Fibroblast of the aortic adventitia (primary cell): ENCODE measurements at places on chromosomes 6 and 20.

DNA sequence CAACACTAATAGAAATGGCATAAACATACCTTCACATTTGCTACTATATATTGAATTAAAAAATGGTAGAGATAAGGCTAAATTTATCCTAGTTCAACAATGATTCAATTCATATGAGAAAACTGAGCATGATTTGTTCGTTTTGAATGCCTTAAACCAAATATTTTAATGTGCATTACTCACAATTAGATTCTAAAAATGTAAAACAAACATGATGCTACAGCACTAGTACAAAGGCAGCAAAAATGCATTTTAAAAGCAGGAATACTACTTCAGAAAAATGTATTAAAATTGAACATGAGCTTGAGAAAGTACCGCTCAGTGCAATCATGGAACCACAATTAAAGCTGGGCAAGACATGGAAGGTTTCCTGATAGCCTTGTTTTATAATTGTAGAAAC is 195.3 kb downstream of the KCNQ5 start:
- no peak for DNase-seq

DNA sequence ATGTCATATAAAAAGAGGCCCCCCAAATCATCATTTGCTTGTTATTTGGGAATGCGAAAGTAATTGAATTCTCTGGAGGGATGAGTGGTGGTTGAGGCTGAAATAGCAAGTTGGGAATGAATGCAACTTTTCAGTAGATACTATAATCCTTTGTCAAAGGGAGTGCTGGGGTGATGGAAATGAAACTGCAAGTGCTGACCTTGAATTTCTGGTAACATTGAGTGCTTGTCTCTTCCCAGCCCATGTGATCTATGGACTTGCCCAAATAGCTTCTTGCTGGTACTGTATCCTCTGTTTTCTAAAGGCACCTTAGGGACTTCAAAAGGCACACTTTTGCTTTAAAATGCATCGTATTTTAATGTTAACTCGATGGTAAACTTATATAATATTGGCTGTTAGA is 14.8 kb downstream of the PAQR8 start:
- no peak for DNase-seq

GRCh38 chr6:16436550-16436949 is 198.2 kb downstream of the GMPR start:
- DNase-seq, result no peak

DNA sequence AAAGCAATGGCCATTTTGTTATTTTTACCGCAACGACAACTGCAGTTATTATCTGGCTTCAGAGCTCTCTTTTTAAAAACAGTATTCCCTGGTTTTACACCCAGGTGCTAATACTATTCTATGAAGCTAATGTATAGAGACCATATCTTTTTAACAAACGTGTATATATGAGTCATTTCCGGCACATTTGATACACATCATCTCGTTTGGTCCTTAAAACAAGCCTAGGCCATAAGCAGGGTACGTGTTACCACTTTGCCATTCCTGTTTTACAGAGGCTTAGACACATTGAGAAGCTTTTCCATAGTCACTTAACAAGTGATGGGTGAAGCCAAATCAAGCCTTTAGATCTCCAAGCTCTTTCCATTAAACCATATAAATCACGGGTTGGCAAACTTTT is 5.5 kb downstream of the TRAF3IP2 start:
- no peak for DNase-seq

- no peak for DNase-seq
These were observed 812.6 kb downstream of the TENT5A start for GRCh38 chr6:80939898-80940297.

DNA sequence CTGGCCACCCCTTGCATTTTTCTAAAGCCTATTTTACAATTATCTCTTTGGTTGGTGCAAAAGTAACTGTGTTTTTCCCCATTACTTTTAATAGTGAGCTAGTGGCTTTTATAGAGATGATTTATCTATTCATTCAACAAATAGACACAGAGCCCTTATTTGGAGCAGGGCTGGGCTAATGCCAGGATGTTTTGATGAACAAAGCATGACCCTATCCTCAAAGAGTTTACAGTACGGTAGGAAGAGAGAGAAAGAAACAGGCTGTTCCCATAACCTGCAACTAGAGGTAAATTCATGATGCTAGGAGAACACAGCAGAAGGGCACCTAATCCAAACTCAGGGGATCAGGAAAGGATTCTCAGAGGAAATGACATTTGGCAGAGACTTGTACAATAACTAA is 37.3 kb upstream of the UST start:
- DNase-seq, result peak; percentile 42

DNA sequence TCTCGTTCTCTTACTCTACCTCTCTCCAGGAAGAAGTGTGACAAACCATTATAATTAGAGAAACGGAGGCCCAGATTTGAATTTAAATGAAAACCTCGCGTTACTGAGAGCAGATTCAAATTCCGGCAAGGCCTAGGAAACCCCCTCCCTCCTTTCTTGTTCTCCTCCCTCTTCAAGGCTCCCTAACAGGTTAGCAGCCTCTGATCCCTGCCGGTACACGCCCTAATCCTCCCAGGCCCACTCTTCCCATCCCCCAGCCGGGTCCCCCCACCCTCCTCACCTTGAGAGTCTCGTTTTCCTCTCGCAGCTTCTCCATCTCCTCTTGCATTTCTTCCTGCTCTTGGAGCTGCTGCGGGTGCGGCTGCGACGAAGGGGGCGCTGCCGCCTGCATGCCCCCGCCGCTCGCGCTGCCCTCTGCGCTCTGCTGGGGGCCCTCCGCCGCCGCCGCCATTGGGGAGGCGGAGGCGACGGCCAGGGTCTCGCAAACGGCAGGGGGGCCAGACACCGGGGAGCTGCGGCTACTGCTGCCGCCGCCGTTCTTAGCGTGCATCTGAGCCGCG is 3.8 kb downstream of the MTCL3 start:
- peak; percentile 14 for DNase-seq

- no peak for DNase-seq
These were observed 6.2 kb upstream of the RAET1E start for GRCh38 chr6:149903938-149904611.

- peak; percentile 49 for DNase-seq
These were observed 22.2 kb downstream of the XRN2 start for GRCh38 chr20:21325296-21325695.

GRCh38 chr6:117169781-117170281 is 95.5 kb upstream of the VGLL2 start:
- DNase-seq, result no peak

- DNase-seq, result no peak
These were observed 10.5 kb upstream of the DEFB128 start for GRCh38 chr20:199996-200395.

- DNase-seq, result no peak
These were observed 18.2 kb downstream of the DSE start for GRCh38 chr6:116388924-116389323.

DNA sequence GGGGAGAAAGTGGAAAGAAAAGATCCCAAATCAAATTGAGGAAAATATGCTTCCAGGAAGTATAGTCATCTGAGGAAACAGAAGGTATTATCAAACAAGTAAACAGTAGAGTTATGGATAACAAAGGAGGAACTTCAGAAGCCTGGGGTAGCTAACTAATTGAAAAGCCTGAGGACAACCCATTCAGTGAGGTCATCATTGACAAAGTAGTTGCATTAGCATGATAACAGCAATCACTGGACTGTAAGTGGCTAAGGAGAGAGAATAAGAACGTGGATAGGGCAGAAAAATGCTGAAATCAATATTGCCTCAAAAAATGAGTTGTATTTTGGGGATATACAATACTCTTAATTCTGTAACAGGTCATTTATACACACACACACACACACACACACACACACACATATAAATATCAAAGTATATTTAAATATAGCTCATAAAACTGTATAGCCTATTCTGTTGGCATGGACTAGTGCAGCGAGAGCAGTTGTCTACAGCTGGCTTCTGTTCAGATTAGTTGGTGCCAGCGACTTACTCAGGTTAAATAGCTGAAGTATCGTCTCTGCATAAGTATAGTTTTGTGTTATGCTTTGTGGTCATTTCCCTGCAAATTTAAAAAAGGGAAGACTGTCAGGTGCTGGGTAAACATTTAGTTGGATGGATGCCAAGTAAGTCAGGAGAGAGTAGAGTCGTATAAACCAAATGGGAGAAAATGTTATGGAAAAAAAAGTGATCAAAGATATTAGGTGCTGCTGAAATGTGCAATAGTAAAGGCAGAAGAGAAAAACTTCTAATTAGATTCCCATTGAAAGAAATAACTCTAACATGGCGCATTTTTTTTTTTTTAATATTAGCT is 33.8 kb upstream of the CTAGE9 start:
- DNase-seq, result no peak

DNA sequence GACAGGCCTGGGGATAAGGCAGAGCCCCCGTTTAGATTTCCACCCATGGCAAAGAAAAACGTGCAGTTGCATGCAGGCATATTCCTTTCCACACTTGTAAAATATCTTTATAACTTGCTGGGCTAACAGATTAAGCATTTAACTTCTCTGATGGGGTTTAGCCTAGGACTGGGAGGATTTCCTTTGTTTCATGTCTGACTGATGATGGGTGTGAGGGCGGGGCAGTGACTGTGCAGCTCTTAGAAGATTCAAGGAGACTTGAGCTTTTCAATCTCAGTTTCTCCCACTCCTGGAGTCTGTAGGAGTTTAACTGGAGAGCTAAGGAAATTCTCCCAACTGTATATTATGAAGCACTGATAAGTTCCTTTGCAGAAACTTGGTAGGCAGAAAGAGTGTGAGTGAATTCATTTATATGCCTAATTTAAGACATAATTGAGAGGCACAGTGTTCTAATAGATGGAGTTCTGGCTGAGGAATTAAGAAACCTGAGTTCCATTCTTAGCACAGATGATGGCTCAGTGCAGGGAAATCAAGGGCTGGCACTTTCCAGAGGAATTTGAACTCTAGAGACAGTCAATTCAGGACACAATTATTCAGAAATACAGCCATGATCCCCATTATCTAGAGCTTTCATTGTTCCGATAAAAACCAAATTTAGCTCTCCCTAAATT is 214.6 kb upstream of the CNR1 start:
- peak; percentile 41 for DNase-seq

- DNase-seq, result peak; percentile 84
These were observed 71.7 kb downstream of the RCAN2 start for GRCh38 chr6:46419576-46420002.

DNA sequence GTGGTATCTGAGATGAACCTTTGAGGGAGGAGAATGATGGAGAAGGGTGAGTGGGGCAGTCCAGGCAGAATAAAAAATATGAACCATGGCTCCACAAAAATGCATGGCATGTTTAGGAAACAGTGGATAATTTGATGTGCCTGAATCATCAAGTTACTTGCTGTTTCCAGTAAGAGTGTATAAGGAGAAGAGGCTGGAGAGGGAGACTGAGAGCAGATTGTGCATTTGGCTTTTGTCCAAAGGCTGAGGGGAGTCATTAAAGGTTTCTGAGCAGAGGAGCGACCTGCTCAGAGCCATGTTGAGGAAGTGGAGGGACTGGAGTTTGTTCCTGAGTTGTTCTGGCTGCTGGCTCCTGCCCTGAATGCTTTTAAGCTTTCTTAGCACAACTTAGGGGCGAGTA is 6.1 kb downstream of the MMP24 start:
- DNase-seq, result peak; percentile 67

DNA sequence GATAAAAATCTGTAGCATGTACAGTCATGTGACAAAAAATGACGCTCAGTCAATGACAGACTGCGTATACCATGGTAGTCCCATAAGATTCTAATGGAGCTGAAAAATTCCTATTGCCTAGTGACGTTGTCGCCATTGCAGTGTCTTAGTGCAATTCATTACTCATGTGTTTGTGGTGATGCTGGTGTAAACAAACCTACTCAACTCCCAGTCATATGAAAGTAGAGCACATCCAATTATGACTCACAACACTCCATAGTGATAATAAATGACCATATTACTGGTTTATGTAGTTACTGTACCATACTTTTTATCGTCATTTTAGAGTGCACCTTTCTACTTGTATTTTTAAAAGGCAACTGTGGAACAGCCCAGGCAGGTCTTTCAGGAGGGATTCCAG is 45.0 kb downstream of the TFAP2A start:
- no peak for DNase-seq

- DNase-seq, result no peak
These were observed 50.8 kb upstream of the TAGAP start for GRCh38 chr6:159095616-159096015.

- DNase-seq, result no peak
These were observed 695.5 kb upstream of the CHD6 start for GRCh38 chr20:42313704-42314103.

GRCh38 chr6:82988930-82989351 is 76.7 kb downstream of the UBE3D start:
- peak; percentile 46 for DNase-seq

- DNase-seq, result no peak
These were observed 416.5 kb upstream of the PLCB4 start for GRCh38 chr20:8652396-8652795.

GRCh38 chr6:84606860-84607259 is 157.5 kb downstream of the TBX18 start:
- DNase-seq, result no peak

GRCh38 chr20:41028359-41029149 is at the start of gene TOP1:
Gene TOP1 (plus strand): TSS chr20:41028822. CDS start chr20:41029068, 246 bp downstream.
- peak; percentile 100 for DNase-seq
